Right atrium auricular region (tissue), 2 donors: ENCODE measurements at places on chromosomes 5 and 9. TPM values are rescaled to one million over a fixed set of nuclear protein-coding genes. Genes with fewer than 3 reads are reported as not detected.

The TRIM41 gene
- total RNA-seq, result 11.2 TPM

DNA sequence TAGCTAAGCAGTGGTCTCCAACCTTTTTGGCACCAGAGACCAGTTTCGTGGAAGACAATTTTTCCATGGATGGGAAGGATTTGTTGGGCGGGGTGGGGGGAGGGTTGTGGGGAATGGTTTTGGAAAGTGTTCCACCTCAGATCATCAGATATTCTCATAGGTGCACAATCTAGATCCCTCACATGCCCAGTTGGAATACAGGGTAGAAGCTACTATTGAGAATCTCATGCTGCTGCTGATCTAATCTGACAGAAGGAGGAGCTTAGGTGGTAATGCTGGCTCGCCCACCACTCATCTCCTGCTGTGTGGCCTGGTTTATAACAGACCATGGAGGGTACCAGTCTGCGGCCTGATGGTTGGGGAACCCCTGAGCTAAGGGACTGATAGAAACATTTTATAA is 662.7 kb upstream of the RGMB start:
- DNase-seq, result no peak

The IFNA21 gene
- total RNA-seq, result not detected

GRCh38 chr5:134500699-134501430 is 24.6 kb upstream of the JADE2 start:
- DNase-seq, result no peak

The CYSRT1 gene
- 0.35 TPM for total RNA-seq

DNA sequence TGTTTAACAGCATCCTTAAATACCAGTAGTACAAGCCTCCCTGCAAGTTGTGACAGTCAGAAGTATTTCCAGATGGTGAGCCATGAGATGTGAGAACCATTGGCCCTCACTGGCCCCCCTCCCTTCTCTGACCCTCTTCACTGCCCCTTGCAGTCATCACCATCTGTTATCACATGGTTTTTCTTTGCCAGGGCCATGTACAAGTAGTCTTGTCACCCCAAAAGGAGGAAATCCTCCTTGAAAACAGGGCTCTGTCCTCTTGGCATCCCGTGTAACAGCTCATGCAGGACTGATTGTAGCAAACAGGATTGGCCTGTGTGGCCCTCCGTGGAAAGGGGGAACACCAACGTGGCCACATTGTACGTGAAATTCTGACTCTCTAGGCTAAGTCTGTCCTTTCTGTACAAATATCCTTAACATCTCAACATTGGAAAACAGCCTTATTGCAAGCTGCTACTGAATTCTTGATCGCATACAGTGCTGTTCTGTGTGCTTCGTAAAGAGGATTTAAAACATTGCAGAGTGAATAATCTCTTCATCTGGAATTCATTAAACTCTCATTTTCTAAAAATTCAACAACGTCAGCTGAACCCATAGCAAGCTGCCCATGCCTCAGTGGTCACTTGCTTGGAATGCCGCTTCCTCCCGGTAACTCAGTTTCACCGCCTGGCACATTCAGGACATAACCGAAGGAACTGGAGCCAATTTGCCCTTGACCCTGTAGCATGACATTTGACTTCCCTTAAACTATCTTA is 171.7 kb downstream of the ATPSCKMT start:
- DNase-seq, result no peak

GRCh38 chr5:66410122-66410521 is 186.1 kb upstream of the MAST4 start:
- DNase-seq, result no peak
